ENCODE measurements at places on chromosomes 6 and 20.

DNA sequence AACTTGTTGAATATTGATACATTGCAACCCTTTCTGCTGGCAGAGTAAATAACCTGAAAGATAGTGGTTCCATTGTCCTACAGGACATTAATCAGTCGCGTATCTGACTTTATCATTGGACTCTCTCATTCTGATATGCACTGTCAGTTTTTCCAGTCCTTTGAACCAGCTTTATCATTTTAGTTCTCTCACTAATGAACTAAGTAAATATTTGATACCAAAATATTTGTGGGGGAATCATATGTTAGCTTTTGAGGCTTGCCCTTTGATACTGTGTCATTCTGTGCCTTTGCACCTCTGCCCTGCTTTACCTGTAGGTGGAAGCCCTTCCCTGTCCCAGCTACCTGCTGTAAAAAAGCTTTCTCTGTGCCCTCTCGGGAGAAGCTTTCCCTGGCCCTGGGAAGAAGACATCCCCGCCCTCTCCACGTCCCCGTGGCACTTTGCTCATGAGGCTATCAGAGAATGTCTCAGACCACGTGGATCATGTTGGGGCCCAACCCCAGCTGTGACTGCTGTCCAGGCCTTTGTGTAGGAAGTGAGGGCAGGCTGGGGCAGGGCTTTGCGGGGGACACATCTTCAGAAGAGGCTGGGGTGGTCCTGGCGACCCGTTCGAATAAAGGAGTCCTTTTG, 117.8 kb upstream of the NXT1 start:
- no peak for DNase-seq

- no peak for DNase-seq
Measured at GRCh38 chr6:168555618-168556273, 114.8 kb downstream of the SMOC2 start.

GRCh38 chr6:16483315-16483875, 245.0 kb downstream of the GMPR start:
- no peak for DNase-seq

- DNase-seq: no peak
Measured at GRCh38 chr6:31118178-31118577, 2.1 kb downstream of the CDSN start.

- DNase-seq: no peak
Measured at GRCh38 chr6:29834564-29835436, 7.2 kb downstream of the HLA-G start.

DNA sequence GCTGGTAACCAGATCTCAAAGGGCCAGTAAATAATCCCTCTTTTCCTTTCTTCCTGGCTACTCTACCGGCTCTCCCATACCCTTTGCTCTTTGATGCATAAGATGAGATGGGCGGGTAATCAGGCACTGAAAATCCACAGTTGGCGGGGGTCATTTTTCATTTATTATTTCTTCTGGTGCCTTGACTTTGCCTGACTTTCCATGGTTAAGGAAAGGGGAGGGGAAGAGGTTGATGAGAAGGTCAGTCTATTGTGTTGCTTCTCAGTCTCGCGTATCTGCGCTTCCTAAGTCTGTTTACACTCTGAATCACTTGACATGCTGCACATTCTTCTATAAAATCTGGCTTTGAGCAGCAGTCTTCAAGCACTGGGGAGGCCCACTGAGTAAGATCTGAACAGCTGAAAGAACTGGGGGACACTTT, 121.1 kb upstream of the HDGFL1 start:
- peak; percentile 62 for DNase-seq

GRCh38 chr6:127576874-127577273, at the start of gene C6orf58:
Gene C6orf58, plus strand, starts transcription at chr6:127577174. Its CDS starts 12 bp downstream, at chr6:127577186.
- DNase-seq: no peak

GRCh38 chr6:135158397-135158796, 22.7 kb upstream of the MYB start:
- no peak for DNase-seq

DNA sequence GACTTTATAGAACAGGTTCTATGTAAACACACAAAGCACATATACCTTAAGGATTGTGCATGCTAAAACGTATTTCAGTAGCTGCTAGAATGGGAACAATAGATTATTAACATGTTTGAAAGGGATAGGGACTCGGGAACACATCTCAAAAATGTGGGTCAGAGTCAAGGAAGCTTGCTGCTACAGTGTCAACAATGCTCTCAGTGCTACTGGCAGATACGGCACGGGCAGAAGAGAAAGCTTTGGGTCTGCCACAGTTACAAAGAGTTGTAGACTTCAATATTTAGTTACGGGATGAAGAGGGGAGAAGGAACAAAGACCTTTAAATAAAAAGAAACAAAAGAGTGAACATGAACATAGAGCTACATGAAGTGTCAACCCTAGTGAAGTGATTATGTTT, 170.5 kb downstream of the BACH2 start:
- DNase-seq: no peak

- no peak for DNase-seq
Measured at GRCh38 chr6:20746024-20746423, 211.8 kb downstream of the CDKAL1 start.

DNA sequence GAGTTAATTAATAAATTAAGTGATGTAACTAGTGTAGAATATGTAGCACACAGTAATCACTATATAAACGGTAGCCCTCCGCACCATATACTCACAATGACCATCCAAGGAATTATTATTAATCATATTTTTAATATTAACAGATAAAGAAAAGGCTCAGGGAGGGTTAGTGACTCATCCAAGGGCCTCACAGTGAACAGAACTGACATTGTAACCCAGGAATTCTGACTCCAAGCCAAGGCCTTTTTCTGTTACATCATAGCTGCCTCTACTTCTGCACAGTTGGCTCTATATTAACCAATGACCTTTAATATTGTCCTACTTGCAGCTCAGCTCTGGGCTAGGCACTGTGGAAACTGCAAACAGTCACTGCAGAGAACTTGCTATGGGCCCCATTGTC, 117.5 kb upstream of the SIRPG start:
- no peak for DNase-seq

GRCh38 chr6:125392682-125393081, 90.9 kb upstream of the HDDC2 start:
- DNase-seq: no peak

GRCh38 chr6:20137837-20138236, 74.4 kb downstream of the MBOAT1 start:
- no peak for DNase-seq

All from fibroblast of gingiva (primary cell).